NB4 (cell line): ENCODE measurements at places on chromosomes 12 and 14.

- no peak for DNase-seq
Measured at GRCh38 chr14:90616313-90616712, 199.9 kb downstream of the TTC7B start.

DNA sequence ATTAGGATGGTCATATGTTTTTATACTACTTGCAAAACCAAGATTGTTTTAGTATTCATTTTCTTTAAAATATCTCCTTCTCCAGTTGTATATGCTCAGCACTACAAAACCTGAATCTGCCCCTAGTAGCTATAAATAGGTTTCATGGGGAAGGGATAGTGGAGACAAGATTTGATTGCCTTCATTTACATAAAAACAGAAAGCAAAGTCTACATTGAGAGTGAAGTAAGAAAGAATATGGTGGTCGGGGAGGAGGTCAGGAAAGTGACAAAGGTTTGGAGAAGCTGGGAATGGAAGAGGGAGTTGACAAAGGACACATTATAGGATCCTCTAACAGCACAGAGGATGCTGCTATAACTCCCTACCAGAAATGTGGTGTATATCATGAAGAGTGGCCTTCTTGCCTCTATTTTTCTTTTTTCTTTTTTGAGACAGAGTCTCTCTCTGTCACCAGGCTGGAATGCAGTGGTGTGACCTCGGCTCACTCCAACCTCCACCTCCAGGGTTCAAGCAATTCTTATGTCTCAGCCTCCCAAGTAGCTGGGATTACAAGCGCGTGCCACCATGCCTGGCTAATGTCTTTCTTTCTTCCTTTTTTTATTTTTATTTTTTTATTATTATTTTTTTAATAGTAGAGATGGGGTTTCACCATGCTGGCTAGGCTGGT lies 6.6 kb upstream of the LRP6 start:
- DNase-seq: no peak

- DNase-seq: no peak
Measured at GRCh38 chr14:54650331-54650958, 83.5 kb downstream of the SAMD4A start.

DNA sequence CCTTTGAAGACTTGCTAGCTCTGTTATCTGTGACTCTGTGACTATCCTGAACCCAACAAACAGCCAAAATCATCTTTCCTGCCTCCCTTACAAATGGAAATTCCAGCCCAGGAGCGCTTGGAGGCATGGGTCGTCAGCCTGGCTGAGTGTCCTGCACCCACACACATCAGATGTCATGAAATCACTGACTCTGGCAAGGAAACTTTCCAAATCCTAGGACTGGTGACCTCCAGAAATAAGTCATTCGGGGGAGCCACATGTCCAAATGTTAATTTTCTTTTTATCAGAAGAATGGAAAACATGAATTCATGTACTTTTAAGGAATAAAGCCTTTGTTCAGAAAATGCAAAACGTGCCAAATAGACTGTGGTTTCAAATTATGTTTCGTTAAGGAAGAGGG lies 96.3 kb upstream of the EVL start:
- DNase-seq: no peak

DNA sequence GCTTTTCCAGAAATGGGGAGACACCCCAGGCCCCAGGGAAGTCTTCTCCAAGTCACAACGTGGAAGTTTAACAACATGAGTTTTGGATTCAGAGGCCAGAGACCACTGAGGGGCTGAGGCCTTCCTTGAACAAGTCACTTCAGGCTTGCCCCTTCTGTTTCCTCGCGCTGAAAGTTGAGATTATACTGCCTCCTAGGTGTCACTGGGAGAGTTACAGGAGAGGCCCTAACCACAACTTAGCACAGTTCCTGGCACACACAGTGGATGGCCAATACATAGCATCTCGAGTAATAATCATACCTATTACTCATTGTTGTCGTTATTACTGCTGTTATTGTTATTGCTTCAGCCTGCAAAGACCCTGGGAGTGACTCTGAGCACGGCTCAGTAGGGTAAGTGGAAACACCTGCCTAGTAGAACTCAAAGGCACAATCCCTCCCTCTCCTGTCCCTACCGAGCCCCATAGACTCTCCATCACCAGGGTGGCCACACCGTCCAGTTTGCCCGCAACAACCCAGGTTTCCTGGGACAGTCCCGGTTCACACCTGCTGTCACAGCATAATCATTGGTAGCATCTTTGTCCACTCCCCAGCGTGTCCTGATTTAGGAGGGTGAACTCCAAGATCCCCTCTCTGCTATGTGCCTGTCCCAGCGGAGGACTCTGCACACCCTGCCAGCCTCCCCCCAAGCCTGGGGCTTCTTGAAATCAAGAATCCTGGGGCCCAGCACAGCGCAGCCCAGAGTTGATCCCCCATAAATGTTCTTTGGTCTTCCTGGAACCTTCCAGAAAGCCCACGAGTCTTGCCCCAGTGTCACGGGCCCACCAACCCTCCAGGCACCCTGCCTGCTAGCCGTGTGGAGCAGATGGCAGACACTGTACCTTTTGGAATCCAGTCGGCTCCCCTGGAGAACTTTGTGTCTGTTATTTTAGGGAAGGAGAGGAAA lies 85.0 kb downstream of the SYNE3 start:
- DNase-seq: peak; percentile 43

DNA sequence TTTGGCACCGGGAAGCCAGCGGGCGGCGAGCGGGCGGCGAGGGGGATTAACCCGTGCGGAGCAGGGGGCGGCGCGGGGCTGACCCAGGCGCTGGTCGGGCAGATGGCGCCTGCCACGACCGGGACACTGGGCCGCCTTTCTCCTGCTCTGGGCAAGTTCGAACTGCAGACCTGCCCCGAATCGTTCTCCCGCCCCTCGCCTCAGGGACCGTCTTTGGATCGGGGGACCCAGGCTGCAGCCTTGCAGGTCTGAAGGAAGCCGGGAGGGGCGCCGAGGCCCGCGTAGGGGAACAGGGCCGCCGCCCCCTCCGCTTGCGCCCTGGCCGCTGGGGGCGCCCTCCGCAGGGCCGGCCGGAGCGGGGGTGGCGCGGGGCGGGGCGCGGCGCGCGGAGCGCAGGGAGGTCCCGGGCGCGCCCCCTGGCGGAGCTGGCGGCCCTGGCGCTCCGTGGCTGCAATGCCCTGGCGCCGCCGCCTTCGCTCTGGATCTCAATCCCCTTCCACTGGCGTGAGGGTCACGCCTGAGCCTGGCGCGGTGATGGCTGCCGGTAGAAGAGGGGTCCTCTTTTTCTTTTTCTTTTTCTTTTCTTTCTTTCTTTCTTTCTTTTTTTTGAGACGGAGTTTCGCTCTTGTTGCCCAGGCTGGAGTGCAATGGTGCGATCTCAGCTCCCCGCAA lies 449 bp upstream of the LTBP2 start:
- peak; percentile 79 for DNase-seq

DNA sequence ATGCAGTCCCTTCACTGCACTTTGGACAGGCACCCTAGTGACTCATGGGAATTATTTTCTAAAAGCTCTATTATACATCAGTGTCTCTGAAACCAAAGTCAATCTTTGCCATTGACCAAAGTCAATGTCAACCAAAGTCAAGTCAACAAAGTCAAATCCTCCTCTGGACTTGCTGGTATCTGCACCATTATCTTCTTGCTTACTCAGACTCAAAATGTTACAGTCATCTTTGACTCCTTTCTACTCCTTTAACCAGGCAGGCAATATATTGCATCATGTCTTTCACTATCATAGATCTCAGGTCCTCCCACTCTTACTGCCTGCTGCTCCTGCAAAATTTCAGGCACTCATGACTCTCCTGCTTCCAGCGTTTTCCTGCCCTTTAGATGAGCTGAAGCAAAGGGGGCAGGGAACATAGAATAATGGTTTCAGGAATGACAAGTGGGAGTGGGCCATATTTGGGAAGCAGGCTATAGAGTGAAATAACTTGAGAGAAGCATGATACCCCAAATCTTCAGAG lies 39.2 kb downstream of the IGF1 start:
- no peak for DNase-seq

- DNase-seq: peak; percentile 95
Measured at GRCh38 chr14:69398053-69398817, at the start of the genes ERH and SLC39A9. Gene ERH (minus strand): TSS chr14:69398299. CDS start chr14:69398233, 66 bp downstream. Gene SLC39A9 (plus strand): TSS chr14:69398692. CDS start chr14:69399370, 678 bp downstream.

DNA sequence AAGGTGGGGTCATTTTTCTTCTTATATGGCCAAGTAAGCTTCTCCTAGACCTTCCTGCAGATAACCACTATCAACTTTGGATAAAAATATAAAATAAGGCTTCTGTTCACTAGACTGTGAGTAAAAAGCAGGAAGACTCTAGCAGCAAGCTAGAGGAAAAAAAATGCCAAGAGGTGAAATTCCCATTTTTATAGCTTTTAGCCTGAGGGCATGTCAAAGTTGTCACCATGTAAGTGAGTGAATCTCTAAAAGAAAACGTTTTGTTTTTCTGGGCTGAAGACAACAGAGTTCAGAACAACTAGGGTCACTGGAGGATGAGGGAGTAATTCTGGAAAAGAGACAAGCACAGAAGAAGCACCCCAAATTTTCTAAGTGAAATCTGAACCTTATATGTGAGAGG lies 143.9 kb upstream of the DIO3 start:
- no peak for DNase-seq

DNA sequence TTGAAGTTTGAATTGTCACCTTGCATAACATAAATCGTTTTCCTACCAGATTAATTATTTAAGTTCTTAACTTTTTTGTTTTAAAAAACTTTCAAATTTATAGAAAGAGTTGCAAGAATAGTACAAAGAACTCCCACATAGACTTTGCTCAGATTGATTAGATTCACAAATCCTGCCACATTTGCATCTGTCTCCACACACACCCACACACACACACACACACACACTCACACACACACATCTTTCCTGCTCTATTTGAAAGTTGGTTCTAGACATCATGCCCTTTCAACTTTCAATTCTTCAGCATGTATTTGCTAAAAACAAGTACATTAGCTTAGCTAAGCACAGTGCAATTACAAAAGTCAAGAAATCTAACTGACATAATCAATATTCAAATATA lies 184.0 kb downstream of the ITPR2 start:
- DNase-seq: no peak

GRCh38 chr12:3545121-3545796 lies 54.3 kb downstream of the PRMT8 start:
- DNase-seq: no peak

- no peak for DNase-seq
Measured at GRCh38 chr12:95646781-95647190, 95.5 kb upstream of the USP44 start.

DNA sequence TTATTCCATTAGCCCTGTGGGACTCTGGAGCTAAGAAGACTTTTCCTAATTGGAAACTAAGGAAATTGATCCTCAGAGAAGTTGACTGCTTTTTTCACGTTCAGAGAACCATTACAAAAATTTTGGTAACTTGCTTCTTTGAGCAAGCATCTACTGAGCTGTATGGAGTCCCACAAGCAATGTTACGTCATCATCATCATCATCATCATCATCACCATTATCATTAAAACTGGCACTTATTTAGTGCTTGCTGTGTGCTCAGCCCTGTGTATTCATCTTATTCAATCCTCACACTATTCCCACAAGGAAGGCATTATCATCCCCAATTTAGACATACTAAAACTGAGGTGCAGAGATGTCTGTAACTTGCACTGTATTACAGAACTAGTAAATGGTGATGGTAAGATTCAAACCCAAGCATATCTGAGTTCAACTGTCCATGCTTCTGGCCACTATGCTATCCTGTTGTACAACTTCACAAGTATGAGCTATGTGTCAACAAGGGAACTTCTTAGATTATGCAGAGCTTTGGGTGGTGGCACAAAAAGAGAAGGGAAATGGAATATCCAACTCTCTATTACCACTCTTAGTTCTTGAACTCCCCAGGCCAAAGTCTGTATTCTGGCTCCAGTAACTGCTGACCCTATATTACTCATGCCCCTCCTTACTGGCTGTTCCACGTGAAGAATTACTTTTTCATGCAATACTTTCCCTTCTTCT lies 6.3 kb downstream of the KRT1 start:
- DNase-seq: no peak

- no peak for DNase-seq
Measured at GRCh38 chr14:103846543-103847450, 578 bp downstream of the PPP1R13B start.

GRCh38 chr14:54322701-54323337 lies 74.0 kb upstream of the CDKN3 start:
- no peak for DNase-seq

DNA sequence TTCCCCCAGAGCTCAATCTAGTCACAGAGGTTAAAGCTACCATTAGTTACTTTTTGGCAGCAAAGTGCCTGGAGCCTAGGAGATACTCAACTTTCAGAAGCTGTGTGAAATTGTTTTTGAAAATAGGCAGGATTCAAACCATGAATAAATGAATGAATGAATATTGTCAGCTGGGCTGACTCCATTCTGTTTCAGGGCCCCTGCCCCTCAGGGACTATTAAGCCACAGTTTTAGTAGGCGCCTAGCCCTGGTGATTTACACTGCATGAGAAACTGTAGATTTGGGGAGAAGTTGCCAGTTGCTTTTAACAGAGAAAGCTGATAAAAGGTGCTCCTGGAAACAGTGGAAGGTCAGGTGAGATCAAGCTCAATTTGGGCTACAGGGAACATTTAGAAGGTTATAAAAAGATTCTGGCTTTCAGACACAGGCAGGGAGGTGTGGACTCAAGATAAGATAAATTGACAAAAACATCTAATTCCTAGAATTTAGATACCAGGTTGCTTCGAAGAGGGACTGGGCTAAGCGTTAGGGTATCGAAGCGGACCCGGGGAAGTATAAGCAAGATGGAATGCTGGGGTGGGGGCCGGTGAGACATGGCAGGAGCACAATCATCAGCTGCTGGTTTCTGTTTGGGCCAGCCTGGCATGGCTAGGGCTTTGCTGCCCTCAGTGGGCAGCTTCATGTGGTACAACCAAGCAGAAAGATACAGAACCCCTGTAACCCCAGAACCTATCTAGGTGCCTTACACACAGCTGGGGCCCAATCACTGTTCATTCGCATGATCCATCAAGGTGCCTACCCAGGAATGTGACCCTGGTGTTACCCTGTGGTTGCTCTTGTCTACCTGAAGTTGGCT lies 14.9 kb upstream of the CELA1 start:
- no peak for DNase-seq

DNA sequence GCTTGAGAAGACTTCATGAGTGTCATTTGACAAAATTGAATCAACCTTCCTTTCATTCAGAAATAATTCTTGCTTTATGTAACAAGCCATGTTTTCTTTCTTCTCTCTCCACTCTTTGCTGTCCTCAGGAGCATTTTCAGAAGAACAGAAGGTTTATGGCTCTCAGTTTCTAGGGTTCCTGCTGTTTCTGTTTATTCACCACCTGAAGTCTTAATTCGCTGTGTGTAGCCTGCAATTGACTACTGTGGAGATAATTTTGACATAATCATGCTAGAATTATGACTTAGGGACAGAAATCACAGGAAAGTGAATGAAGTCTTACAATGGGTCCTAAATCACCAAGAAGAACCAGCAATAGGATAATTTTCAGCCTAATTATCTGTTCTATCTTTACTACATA lies 7.2 kb upstream of the PLEKHG7 start:
- no peak for DNase-seq

- peak; percentile 69 for DNase-seq
Measured at GRCh38 chr12:19186722-19187661, 57.5 kb downstream of the PLEKHA5 start.

GRCh38 chr12:109815225-109815624 lies 18.0 kb downstream of the TRPV4 start:
- DNase-seq: no peak

- peak; percentile 65 for DNase-seq
Measured at GRCh38 chr12:123449249-123449733, 8.6 kb upstream of the SNRNP35 start.
